Myocyte (in vitro differentiated cells): ENCODE measurements at places on chromosomes 11 and 22. TPM values are rescaled to one million over a fixed set of nuclear protein-coding genes. Genes with fewer than 3 reads are reported as not detected.

Gene GPR83
- total RNA-seq, result 0.05 TPM in 1 of 2 replicates, not detected in the other

- DNase-seq, result no peak
Measured at GRCh38 chr11:95170294-95170693, 60.7 kb downstream of the SESN3 start.

- DNase-seq, result no peak
Measured at GRCh38 chr22:27799015-27799826, 2.3 kb downstream of the MN1 start.

DNA sequence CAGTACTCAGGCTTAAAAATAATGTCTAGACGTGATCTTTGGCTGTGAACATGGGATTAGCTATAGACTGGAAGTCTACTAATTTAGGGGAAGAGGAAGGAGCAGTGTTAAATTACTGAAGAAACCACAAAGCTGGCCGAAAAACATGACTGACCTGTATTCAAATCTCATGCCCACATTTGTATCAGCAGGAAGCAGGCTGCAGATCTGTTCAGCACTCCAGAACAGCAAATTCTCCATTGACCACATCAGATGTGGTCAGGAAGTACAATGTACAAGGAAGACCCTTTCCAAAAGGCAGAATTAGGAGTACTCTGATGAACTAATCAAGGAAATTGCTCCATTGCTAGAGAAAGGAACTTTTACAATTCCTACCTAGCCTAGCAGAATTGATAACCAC is 31.7 kb downstream of the DCDC1 start:
- DNase-seq, result no peak

DNA sequence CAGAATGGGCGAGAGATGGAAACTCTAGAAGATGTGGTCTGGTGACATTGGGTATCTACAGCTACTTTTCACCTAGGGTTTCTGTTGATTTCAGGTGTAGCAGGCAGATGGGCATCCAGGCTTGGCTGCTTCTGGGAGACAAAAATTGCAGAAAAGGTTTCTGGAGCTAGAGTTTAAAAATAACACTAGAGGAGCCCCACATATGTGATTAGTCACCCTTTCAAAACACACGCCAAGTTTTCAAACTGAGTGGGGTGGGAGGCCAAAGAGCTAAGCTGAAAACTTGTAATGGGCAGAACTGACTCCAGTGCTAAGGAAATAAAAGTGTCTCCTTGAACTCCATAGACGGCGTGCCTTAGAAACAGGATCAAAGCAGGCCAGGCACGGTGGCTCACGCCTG is 80.8 kb downstream of the GRK3 start:
- peak; percentile 45 for DNase-seq

Gene DTX4
- 7.9 and 8.2 TPM in 2 replicates for total RNA-seq

GRCh38 chr11:22599458-22599857 is 26.2 kb downstream of the FANCF start:
- no peak for DNase-seq

Gene APOA5
- total RNA-seq, result not detected in 2 replicates

DNA sequence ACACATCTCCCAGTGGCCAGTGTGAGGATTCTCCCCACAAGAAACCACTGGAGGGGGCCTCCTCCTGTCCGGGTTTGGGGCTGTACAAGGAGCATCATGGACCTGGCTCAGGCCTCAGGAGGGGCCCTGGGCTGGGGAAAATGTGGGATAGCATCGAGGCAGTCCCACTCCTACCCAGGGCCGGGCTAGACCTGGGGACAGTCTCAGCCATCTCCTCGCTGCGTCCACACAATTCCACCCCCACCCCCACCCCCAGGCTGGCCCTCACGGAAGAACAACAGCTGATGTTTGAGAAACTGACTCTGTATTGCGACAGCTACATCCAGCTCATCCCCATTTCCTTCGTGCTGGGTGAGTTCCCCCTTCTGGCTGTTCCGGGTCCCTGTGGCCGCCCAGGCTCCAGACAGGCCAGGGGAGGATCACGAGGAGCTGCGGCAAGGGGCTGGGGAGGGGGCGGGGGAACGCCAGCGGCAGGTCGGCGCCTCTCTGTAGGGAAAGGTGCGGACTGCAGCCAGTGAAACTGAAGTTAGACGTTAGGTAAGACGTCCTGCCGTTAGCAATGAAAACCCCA is 4.8 kb downstream of the BEST1 start:
- peak; percentile 78 for DNase-seq

Gene OR8D4
- not detected in 2 replicates for total RNA-seq

DNA sequence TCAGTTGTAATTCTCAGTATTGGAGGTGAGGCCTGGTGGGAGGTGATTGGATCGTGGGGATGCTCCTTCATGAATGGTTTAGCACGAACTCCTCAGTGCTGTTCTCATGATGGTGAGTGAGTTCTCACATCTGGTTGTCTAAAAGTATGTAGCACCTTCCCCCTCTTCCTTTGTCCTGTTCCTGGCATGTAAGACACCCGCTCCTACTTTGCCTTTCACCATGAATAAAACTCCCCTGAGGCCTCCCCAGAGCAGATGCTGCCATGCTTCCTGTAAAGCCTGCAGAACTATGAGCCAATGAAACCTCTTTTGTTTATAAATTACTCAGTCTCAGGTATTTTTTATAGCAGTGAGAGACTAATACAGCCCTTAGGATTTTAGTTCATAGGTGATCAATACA is 191.5 kb downstream of the MAML2 start:
- no peak for DNase-seq

Gene TNNT3
- 1,570 and 2,000 TPM in 2 replicates for total RNA-seq

Gene RASGRP2
- 0.62 and 2.3 TPM in 2 replicates for total RNA-seq

Gene OR56A1
- total RNA-seq, result 0.05 TPM in 1 of 2 replicates, not detected in the other

GRCh38 chr11:45089251-45089650 is 57.2 kb upstream of the PRDM11 start:
- peak; percentile 84 for DNase-seq

Gene SULT4A1
- 0.36 TPM in 1 of 2 replicates, not detected in the other for total RNA-seq

Gene SLC15A3
- total RNA-seq, result 9.4 and 17.0 TPM in 2 replicates

Gene CLNS1A
- 123 and 126 TPM in 2 replicates for total RNA-seq

Gene NRIP3
- 7.0 and 13.5 TPM in 2 replicates for total RNA-seq

GRCh38 chr11:45844822-45845578 is 2.3 kb upstream of the CRY2 start:
- DNase-seq, result no peak

DNA sequence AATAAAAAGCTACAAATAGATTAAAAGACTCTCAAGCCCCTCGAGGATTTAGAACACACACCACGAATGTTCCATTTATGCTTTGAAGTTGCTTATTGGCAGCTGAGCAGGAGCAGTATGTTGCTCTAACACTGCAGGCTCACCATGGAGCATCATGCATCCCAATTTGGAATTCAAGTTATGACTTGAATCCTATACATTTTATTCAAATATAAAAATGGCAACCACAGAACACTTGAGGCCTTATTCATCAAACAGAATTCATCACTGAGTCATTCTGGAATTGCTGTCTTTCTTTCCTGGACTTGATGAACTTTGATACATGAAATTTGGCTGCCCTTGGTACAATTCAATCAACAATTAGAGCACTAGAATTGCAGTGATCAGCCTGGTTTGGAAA is 24.5 kb upstream of the BLID start:
- no peak for DNase-seq

Gene HTR3A
- total RNA-seq, result not detected in 2 replicates

DNA sequence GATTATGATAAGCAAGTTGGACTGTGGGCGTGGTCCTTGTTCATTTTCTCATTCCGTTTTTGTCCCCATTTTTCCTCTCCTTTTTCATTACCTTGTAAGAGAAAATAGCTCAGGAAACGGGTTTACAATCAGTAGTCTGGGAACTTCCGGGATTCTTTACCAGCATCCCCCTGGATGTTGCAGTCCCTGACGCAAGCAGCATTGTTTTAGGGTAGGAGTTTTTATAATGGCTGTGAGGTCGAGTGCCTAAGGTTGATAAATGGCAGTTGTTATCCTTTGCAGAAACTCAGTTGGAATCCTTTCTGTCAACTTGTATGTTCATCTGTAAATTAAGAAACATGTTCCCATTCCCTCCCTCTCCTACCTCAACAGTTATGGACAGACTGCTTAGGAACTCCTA is 68.3 kb downstream of the ARHGEF12 start:
- DNase-seq, result no peak

Gene OR8A1
- total RNA-seq, result not detected in 2 replicates

DNA sequence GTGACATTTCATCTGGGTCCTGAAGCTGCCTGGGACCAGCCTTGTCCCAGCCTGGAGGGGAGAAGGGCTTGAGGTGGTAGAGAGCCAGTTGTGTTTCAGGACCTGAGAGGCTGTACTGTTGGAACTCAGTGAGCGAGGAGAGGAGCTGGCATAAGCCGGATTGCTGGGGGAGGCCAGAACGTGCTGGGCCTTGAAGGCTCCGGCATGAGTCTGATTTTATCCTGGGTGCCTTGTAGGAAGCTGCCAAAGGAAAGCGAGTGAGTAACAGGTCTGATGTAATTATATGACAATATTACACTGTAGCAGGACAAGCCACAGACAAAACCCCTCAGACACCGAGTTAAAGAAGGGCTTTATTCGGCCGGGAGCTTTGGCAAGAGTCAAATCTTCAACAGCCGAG is 17.2 kb downstream of the AP2A2 start:
- DNase-seq, result peak; percentile 23

Gene SLC22A12
- not detected in 2 replicates for total RNA-seq

GRCh38 chr11:8339592-8340022 is 75.9 kb upstream of the LMO1 start:
- no peak for DNase-seq
